Amygdala (tissue), 56 donors: ENCODE measurements at places on chromosomes 6 and 20.

GRCh38 chr6:127367023-127367375, 23.6 kb upstream of the ECHDC1 start:
- DNase-seq = no peak

DNA sequence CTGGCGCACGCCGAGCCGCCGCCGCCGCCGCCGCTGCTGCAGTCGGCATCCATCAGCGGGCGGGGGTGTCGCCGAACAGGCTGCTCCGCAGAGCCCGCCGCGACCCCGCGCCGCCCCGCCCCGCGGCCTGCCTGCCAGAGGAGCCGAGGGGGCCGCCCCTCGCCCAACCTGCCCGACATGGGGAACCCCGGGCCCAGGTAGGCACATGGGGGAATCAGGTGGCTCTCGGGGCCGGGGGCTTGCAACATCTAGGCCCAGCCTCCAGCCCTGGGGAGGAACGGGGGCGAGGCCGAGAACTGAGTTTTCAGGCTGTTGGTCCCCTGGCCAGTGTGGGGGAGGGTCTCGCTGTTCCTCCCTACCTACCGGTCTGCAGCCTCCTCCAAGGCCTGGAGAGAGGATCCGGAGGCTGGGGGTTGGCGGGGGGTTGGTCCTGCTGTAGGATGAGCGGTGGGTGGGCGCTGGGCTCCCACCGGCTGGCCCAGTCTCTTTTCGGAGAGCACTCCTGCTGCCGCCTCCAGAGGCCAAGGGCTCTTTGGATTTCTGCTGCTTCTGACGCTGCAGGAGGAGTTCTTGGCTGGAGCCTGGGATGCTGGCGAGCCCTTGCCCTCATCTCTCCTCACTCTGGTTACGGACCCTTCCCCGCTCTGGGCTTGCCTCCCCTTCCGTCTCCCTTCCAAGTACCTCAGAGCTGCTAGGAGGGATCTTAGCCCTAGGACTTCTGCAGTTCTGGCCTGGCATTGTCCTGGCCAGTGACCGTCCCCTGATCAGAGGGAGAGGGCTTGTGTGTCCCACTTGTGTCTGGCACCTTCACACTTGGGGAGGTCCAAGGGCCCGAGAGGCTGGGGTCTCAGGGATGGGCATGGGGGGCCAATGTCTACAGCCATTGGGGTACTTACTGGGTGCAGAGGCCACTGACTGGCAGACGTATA, at the start of gene EPB41L1:
Gene EPB41L1, plus strand, starts transcription at position 41 of the 929 bp plus-strand sequence. CDS start 19,038 bp downstream, outside the sequence.
- no peak for DNase-seq

- DNase-seq = no peak
Observed at GRCh38 chr6:13718123-13718458, 6.5 kb upstream of the RANBP9 start.

- no peak for DNase-seq
Observed at GRCh38 chr20:2296524-2297356, 939 bp downstream of the TGM3 start.

DNA sequence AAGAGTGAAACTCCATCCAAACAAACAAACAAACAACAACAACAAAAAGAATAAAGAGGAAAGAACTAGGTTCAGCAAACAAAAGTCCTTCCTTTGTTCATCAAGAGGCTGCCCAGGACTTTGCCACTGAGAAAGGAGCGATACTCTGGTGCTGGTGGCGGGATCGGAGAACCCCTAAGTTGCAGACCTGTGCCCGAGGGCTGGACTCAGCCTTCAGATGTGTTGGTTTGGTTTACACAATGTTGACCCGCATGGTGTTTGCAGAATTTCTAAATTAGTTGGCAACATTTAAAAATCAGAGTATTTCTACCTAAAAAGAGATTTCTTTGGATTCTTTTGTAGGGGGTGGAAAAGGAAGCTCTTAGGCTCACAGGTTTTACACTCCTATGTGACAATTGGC, 42.5 kb downstream of the TRAM2 start:
- no peak for DNase-seq

DNA sequence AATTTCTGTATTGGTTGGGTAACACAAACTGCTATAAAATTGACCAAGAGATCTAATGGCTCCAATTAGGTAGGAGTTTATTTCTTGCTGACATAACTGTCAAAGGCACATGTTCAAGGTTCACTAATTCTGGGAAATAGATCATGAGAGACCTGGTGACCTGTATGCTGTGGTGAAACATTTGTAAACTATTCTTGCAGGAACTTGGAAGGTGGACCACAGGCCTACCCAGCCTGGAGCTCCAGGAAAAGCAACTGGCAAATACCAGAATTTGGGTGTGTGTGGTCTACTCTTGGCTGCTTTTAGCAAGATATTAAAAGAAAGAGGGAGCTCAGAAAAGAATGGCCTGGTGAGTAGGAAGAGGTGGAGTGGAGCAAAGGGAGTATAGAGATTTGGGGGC, 184.6 kb downstream of the QKI start:
- DNase-seq = no peak

GRCh38 chr20:23020230-23021018, 14.7 kb upstream of the SSTR4 start:
- no peak for DNase-seq

DNA sequence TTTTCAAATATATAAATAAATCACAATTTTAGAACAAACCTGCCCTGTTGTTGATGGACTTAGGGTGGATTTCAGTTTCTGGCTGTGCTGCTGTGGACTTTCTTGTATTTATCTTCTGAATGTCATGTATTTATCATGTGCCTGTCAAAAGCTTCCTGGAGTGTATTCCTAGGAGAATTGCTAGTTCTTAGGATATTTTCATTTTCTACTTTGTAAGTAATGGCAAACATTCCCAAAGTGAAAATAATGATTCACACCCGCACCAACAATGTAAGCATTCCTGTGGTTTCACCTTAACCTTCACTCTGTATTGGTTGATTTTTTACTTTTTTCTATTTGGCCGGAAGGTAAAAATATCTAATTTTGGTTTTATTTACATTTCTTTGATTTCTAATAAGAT, 387.8 kb downstream of the SMOC2 start:
- DNase-seq = no peak

DNA sequence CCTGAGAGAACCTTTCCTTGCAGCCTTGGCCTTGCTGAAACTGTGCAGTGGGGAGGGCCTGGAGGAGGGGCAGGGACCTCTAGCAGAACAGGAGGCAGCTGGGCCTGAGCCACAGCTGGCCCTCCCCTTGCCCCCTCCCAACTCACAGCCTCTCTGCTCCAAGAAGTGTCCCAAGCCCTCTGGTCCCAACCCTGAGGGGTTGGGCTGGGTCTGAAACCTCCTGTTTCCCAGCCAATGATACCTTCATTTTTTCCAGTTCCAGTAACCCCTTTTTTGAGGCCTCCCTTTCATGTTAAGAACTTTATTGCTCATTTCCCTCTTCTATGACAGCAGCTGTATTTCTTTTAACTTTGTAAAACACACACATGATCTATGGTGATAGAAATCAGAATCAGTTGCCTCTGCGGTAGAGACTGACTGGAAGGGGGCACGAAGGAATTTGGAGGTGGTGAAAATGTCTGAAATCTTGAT, 17.9 kb upstream of the ARMC12 start:
- DNase-seq = no peak
